ENCODE measurements at places on chromosomes 3 and 15.

GRCh38 chr15:31079519-31079918, 22.0 kb downstream of the TRPM1 start:
- no peak for DNase-seq

GRCh38 chr3:31760654-31761053, 220.4 kb downstream of the OSBPL10 start:
- DNase-seq = no peak

DNA sequence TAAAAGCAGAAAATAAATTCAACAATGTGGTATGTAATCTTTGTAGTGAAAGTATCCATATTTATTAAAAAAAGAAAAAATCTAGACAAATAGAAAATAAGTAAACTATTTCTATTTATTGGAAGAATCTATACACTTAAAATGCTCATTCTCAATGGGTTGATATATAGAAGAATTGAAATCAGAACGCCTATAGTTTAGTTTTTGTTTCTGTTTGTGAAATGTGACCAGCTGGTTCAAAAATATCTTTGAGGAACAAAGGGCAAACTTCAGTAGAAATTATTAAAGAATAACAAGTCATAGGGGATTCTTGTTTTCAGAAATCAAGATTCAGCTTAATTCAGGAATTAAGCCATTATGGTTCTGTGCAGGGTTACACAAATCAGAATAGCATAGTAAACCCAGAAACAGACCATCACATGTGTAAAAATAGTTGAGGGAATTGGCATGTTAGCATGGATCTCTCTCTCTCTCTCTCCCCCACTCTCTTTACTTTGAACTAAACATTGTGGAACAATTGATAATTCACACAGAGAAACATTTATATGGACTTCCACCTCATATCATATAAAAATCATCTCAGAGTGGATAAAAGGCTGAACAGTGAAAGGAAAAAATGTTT, 134.0 kb downstream of the CHL1 start:
- no peak for DNase-seq

- no peak for DNase-seq
Measured at GRCh38 chr3:172030181-172030580, 9.2 kb upstream of the FNDC3B start.

DNA sequence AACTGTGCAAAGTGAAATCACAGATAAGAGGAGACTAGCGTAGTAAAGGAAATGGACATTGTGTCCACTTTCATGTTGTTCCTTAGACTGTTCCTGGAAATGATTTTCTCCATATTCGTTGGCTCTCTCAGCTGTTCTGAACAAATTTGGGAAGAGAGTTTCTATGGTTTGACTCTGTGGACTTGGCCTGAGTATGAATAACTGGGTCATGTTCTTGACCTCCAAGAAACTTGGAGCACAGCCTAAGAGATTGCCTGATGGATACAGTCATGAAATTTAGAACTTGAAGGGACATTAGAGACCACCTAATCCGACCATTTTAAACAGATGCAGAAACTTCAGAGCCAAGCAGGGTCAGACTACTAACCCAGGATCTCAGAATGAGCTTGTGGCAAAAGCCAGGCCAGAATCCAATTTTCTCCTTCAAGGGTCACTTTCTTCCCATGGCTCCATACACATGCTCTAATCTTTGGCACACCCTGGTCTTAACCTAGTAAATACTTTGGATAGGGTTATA, 430.4 kb downstream of the RBMS3 start:
- DNase-seq = no peak

DNA sequence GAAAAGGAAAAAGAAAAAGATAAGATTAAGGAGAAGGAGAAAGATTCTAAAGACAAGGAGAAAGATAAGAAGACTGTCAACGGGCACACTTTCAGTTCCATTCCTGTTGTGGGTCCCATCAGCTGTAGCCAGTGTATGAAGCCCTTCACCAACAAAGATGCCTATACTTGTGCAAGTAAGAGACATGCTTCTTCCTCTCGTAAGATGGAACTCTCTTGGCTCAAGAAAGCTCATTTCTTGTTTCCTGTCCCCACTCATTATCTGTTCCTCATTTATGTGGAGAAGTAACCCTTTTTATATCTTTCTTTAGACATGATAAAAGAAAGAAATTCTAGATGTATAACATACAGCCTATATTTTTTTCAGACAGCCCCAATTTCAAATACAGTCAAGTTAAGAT, 101.4 kb downstream of the KLHL25 start:
- DNase-seq = no peak

DNA sequence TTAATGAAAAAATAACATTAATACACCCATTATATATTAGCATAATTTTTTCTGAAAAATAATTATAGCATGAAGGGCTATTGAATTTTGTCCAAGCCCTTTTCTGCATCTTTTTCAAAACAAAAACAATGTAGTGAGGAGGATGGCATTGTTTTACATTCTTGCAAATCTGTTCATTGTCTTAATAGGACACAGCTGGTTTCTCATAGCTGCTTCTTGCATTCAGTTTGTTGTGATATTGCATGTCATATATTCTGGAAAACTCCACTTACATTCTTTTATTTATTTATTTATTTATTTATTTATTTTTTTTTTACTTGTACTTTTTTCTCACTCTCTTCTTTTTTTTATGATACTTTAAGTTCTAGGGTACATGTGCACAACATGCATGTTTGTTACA, 107.4 kb downstream of the NR1D2 start:
- no peak for DNase-seq

DNA sequence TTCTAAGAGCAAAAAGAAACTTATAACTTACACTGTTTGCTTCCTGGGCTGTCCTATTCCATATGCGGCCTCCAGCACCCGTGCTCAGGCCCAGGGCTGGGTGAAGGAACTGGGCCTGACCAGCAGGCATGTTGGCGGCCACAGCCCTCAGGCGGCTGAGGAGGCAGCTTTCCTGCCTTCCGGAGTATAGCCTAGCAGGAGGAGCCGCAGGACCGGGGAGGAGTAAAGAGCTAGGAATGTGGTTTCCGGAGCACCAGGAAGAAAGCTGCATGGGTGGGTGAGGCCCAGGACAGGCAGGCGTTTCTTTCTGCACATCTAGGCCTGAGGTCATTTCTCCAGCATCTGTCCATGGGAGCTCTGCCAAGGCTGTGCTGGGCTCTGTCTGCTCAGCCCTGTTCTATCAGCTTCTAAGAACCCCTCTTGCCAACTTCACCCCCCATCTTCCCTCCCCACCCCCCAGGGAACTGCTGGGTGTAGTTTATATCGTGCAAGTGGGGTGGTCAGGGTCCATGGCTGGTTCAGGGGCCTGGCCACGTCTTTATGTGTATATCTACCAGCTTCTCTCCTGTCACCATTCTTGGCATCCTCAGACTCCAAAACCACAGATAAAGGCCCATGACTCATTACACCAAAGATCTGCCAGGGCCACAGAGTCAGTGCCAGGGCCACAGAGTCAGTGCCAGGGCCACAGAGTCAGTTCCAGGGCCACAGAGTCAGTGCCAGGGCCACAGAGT, 7.8 kb upstream of the KIF7 start:
- DNase-seq = no peak
